ENCODE measurements at places on chromosomes 11 and 22.

- no peak for DNase-seq
Observed at GRCh38 chr11:61712314-61712713, 32.1 kb downstream of the DAGLA start.

DNA sequence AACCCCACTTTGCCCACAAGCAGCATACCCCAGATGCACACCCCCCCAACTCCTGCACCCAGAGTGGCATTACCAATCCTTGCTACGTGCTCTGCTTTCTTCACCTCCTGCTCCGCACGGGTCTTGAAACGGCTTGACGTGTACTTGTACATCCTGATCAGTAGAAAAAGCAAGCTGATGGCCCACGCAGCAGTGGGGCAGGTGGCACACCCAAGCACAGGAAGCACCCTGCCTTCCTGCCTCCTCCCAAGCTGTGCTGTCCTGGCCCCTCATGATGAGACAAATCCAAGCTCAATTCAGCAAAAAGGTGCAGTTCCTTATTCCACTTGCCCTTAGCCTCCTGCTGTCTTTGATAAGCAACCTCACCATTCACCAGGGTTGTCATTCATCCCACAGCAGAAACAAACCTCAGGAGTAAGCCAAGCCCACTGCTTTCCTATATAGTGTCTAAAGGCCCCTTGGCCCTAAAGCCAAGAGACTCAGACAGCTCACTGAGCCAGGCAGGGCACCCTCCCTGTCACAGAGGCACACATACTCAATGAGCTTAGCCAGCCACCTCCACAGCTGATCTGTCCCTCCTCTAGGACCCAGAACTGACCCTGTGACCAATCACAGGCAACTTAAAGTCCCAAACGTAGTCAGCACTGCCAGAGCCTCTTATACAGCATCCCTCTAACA, 27.8 kb downstream of the MORC2 start:
- DNase-seq: no peak

- DNase-seq: no peak
Observed at GRCh38 chr22:46078241-46079092, 71.9 kb upstream of the PPARA start.

GRCh38 chr11:85721191-85721590, 35.2 kb upstream of the CCDC89 start:
- no peak for DNase-seq
